ENCODE measurements at places on chromosomes 16 and 17.

- DNase-seq: peak; percentile 52
- H3K4me1 ChIP-seq: peaks cover 35% of the 10 kb centered on the region
- no peaks in the 10 kb centered on the region for H3K27me3 ChIP-seq
- H3K36me3 ChIP-seq: peaks cover 40% of the 10 kb centered on the region
- H3K4me3 ChIP-seq: peak overlapping the region; percentile 99
Measured at GRCh38 chr17:44220213-44221083, 973 bp upstream of the UBTF start.

DNA sequence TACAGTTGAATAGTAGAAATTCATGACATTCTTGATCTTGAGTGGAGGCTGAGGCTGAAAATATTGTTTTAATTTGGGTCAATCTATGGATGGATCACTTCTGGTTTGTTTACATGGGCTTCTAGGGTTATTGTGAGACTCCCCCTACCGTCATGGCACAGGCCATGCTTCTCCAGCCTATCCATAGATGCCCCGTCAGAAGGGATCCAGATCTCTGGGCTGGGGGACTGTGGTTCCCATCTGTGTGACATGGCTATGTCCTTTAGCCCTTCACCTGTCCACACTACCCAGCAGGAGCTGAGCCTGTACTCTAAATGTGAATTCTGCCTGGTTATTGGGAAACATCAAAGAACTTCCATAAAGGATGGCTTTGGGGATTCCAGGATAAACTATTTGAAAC is 160.4 kb downstream of the ABCC12 start:
- peaks cover 6% of the 10 kb centered on the region for H3K27me3 ChIP-seq
- H3K4me3 ChIP-seq: no peak overlapping the region
- no peak overlapping the region for H3K27ac ChIP-seq
- H3K4me1 ChIP-seq: no peaks in the 10 kb centered on the region
- DNase-seq: no peak

GRCh38 chr17:8141045-8141444 is 11.2 kb downstream of the PER1 start:
- H3K27ac ChIP-seq: peak overlapping the region; percentile 69
- no peak for DNase-seq
- peaks cover 10% of the 10 kb centered on the region for H3K4me1 ChIP-seq

DNA sequence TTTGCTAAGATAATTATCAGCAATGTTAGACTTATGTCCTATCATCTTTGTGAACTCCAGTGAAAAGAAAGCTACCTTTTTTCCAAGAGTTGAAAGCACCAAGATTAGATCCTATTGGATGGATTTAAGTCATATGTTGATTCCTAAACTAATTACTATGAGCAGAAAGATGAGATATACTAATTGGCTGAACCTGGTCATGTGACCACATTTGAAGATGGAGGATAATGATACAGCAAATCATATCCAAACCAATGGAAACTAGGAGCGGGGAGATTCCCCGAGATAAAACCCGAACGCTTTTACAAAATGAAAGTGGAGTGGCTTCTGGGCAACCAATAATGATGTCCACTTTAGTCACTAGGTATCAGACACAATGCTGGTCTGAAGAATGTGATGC is 1060.2 kb upstream of the EEF2KMT start:
- H3K4me3 ChIP-seq: no peak overlapping the region
- no peaks in the 10 kb centered on the region for H3K36me3 ChIP-seq
- H3K4me1 ChIP-seq: no peaks in the 10 kb centered on the region

GRCh38 chr17:33234930-33235685 is 58.0 kb downstream of the ASIC2 start:
- H3K36me3 ChIP-seq: peaks cover 6% of the 10 kb centered on the region
- peaks cover 3% of the 10 kb centered on the region for H3K4me1 ChIP-seq
- peaks cover 24% of the 10 kb centered on the region for H3K27me3 ChIP-seq
- H3K4me3 ChIP-seq: peak overlapping the region; percentile 3
- peak overlapping the region; percentile 84 for H3K27ac ChIP-seq
- DNase-seq: no peak

DNA sequence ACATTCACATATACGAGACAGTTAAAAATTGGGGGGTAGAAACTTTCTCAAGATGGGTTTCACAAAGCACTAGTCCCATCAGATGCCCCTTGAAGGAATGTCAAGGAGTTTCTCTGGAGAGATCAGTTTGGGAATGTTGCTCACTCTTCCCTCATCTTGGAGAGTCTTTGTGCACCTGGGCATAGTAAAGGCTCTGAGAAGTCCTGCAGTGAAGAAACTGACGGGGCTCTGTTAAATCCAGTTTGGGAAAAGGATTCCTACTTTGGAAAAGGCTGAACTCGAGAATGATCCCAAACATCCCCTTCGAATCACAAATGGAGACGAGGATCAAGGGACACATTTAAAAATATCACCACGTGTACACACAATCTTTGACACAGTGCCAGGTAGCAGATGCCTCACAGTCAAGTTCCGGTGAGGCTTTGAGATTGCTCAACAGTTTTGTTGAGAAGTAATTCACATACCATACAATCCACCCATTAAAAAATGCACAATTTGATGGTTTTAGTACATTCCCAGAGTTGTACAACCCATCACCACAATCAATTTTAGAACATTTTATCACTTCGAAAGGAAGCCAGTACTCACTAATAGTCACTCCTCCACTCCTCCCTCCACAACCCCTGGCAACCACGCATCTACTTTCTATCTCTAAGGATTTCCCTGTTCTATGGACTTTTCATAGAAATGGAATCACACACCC is 203.4 kb upstream of the FOXF1 start:
- no peak for DNase-seq
- H3K36me3 ChIP-seq: no peaks in the 10 kb centered on the region
- H3K4me3 ChIP-seq: no peak overlapping the region
- no peaks in the 10 kb centered on the region for H3K4me1 ChIP-seq
- H3K27ac ChIP-seq: no peak overlapping the region

DNA sequence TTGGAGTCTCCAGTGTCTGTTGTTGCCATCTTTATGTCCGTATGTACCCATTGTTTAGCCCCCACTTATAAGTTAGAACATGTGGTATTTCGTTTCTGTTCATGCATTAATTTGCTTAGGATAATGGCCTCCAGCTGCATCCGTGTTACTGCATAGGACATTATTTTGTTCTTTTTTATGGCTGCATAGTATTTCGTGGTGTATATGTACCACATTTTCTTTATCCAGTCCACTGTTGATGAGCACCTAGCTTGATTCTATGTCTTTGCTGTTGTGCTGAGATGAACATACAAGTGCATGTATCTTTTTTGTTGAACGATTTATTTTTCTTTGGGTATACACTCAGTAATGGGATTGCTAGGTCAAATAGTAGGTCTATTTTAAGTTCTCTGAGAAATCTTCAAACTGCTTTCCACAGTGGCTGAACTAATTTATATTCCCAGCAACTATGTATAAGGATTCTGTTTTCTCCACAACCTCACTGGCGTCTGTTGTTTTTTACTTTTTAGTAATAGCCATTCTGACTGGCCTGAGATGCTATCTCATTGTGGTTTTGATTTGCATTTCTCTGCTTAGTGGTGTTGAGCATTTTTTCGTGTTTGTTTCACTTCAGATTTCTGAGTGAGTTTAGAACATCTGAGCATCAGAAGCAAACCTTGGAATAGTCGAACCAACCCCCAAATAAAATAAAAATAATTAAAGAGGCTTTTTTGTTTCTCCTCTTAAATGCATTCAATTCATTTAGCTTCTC is 304.7 kb downstream of the ZFHX3 start:
- DNase-seq: no peak
- H3K4me1 ChIP-seq: no peaks in the 10 kb centered on the region
- H3K36me3 ChIP-seq: no peaks in the 10 kb centered on the region
- H3K4me3 ChIP-seq: no peak overlapping the region
- H3K27ac ChIP-seq: no peak overlapping the region
- H3K27me3 ChIP-seq: no peaks in the 10 kb centered on the region

DNA sequence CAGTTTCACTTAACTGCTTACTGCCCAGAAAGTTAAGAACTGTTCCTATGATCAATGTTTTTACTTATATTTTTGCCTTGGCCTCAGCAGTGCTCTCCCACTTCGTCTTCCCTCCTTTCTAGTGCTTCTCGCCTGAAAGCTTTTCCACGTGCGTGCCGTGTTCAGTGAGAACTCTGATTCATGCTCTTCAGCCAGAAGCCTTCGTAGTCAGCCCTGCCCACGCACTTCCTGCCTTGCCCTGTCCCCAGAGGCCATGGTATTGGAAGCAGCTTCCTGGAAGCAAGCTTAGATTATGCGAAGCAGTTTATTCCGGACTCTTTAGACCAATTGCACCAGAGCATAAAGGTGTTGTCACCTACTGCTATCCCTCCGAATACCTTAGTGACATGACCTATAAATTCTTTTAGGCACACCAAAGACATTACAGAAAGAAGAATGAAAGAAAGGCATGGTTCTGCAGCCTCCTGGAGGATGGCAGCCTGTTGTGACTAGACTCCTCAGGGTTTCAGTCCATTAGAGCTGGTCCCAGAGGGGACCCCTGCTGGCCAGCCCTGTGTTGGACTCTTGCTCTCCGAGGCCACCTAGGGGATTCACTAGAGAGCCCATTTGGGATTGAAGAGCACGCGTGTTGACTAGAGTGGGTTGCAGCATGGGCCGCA is 105.2 kb downstream of the RPTOR start:
- peaks cover 40% of the 10 kb centered on the region for H3K4me1 ChIP-seq
- no peaks in the 10 kb centered on the region for H3K36me3 ChIP-seq
- DNase-seq: no peak
- H3K27ac ChIP-seq: peak overlapping the region; percentile 76
- peak overlapping the region; percentile 68 for H3K4me3 ChIP-seq

GRCh38 chr16:26668026-26668425 is 398.7 kb upstream of the C16orf82 start:
- peaks cover 17% of the 10 kb centered on the region for H3K4me1 ChIP-seq
- no peak for DNase-seq
- H3K27me3 ChIP-seq: peaks cover 12% of the 10 kb centered on the region
- H3K4me3 ChIP-seq: no peak overlapping the region
- H3K36me3 ChIP-seq: no peaks in the 10 kb centered on the region

DNA sequence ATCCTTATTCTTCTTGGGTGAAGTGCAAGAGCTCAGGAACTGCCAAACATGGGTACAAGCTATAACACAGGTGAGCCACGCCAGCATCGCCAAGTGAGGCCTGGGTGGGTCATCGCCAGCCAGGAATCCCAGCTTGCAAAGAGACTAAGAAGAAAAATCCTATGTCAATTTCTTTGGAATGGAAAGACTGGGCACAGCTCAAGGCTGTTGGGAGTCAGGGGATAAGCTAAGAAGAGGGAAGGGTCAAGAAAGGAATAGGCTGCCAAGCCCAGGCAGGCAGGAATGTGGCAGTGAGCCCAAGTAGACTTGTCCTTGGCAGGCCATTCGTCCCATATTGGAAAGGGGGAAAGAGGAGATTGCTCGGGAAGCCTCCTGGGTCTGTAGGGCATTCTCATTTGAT is 191.4 kb upstream of the CDH5 start:
- H3K36me3 ChIP-seq: no peaks in the 10 kb centered on the region
- no peak for DNase-seq
- H3K4me1 ChIP-seq: no peaks in the 10 kb centered on the region

DNA sequence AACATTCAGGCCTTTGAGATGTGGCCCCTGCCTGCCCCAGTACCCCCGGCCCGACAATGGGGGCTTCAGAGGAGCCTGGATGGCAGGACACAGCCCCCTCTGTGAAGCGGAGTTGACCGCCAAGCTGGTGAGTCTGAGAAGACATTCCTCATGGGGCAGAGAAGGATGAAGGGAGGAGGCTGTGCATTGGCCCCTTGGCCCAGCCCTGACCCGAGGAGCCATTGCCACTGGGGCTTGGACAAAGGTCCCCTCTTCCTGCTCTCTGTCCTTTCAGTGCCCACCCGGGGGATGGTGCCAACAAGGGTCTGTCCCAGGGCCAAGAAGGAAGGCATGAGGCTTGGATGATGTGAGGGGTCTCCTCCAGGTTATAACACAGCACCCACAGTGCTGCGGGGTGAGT is 30.9 kb upstream of the PHB1 start:
- H3K27ac ChIP-seq: no peak overlapping the region
- H3K27me3 ChIP-seq: peaks cover 33% of the 10 kb centered on the region
- DNase-seq: no peak
- no peaks in the 10 kb centered on the region for H3K36me3 ChIP-seq
- H3K4me1 ChIP-seq: peaks cover 4% of the 10 kb centered on the region

DNA sequence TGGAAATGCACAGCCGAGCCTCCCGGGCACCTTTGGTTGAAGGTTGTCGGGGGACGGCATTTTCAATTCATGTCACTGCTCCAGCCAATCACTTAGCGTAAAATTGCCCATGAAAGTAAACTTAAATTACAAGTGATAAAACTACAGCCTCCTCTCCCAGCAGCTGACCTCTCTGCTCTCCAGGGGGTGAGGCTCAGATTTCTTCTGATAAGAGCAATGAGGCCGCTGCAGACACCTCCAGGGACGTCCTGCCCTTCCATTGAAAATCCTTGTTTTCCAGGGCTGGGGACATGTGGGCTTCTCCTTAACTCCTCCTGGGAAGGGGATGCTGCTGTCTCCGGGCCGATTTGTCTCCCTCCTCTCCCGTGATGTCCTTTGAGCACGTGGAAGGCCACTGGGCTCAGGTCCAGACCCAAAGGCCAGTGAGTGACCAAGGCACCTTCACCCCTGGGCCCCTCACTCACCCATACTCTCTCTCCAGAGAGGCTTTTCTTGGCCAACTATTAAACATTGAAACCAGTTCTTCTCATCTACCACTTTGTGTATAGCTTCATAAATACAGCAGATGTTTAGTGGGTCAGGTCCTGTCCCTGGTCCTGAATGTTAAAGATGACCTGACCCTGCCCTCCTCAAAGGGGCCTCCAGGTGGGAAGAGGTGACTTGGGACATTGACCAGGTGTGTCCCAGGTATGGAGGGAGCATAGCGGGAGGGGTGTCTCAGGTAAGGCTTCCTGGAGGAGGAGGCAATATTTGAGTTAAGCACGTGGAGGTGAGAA is 52.3 kb downstream of the MGAT5B start:
- H3K36me3 ChIP-seq: no peaks in the 10 kb centered on the region
- no peak overlapping the region for H3K4me3 ChIP-seq
- no peaks in the 10 kb centered on the region for H3K4me1 ChIP-seq
- no peak overlapping the region for H3K27ac ChIP-seq

- H3K27me3 ChIP-seq: no peaks in the 10 kb centered on the region
- no peaks in the 10 kb centered on the region for H3K36me3 ChIP-seq
- no peak overlapping the region for H3K4me3 ChIP-seq
- DNase-seq: no peak
- H3K4me1 ChIP-seq: no peaks in the 10 kb centered on the region
Measured at GRCh38 chr16:34802396-34802795, 1343.0 kb downstream of the TP53TG3F start.
